ENCODE measurements at places on chromosomes 1 and 21.

DNA sequence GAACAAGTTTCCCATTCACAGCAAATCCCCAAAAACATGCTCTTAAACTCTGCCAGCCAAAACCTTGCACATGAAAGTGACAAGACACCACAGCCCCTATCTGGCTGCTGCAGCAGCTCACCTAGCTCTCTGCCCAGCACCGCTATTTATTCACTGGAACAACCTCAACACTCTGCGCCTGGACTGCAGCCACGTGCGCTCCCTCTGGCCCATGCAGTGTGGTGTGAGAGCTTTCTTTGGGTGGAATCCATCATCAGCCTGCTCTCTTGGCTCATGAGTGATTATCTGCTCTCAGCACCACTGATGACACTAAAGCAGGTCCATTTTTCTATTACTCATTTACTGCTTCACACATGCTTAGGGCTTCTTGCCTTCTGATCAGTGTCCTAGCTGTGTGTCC is 11.4 kb downstream of the KCNJ6 start:
- peak; percentile 91 for DNase-seq

GRCh38 chr1:32701951-32702598 is 495 bp downstream of the SYNC start:
- DNase-seq, result peak; percentile 25

DNA sequence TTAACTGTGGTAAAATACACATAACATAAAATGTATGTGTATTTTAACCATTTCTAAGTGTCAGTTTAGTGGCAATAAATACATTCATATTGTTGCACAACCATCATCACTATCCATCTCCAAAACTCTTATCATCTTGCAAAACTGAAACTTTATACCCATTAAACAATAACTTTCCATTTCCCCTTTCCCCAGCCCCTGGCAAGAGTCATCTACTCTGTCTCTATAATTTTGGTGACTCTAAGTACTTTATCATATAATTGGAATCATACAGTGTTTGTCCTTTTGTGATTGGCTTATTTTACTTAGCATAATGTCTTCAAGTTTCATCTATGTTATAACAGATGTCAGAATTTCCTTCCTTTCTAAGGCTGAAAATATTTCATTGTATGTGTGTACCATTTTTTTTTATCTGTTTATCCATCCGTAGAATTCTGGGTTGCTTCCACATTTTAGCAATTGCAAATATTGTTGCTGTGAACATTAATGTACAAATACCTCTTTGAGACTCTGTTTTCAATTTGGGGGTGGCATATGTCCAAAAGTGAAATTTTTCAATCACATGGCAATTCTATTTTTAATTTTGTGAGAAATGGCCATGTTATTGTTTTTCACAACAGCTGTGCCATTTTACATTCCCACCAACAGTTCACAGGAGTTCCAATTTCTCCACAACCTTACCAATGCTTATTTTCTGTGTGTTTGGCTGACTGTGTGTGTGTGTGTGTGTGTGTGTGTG is 153.9 kb upstream of the GORAB start:
- peak; percentile 73 for DNase-seq

- DNase-seq, result no peak
Measured at GRCh38 chr1:110111081-110111480, 1.2 kb upstream of the UBL4B start.

DNA sequence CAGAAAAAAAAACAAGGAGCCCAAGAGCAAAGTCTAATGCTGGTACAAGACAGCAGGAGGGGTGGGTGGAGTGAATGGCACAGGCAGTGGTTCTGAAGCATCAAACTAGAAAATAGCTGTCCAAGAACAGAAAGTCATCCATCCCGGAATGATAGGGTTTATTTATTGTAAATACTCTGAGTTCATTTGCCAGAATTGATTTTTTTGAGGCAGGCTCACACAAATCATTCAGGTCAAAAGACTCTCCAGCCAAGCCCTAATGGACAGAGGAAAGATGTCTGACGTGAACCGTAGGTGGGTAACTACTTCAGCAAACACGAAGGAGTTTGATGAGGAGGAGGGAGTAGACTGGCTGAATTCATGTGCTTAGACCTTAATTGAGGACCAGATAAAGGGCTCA is 13.8 kb upstream of the DISP1 start:
- no peak for DNase-seq

- DNase-seq, result no peak
Measured at GRCh38 chr1:58786184-58786926, 2.5 kb upstream of the JUN start.

DNA sequence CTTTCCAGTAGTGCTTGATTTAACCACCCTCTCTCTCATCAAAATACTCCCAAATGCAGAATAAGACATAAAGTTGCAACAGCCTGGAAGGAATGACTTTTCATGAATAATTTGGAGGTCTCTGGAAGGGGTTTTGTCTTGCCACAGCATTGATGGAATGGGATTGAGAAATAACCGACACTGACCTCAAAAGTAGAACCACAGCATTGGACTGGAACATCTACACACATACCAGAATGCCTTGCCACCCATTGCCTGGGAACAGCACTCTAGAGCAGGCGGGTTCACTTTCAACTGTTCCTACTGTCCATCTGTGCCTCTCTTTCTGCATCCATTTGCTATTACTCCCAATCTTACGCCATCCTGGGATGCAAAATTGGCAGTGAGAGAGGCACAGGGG is 149.1 kb upstream of the USP24 start:
- DNase-seq, result no peak

DNA sequence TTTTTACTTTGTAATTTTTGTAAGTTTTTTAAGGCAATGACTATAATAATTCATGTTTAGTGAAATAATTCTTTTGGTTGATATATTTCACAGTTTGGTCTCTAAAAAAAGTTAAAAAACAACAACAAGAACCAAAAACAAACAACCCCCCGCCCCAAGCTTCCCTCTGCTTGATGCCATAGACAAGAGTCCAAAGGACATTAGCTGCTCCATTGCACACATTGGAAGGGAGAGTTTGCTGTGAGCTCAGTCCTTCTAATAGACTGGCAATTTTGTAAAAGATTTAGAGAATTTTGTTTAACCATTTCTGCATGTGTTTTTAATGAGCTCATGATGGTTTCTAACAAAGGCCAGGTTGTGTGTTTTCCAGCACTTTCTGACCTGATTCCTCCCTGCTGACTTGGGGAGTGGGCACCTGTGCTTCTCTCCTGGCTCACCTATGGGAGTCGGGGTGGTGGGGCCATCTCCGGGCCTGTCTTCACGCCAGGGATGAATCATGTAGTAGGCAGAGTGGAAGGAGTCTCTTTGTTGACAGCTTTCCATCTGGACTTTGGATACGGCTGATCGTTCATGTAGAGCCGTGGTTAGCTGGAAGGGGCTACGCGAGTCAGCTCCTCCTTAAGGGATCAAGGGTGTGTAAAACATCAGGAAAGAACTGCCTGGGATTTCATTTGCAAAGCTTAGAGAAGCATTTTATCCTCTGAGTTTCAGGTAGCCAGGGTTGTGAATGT is 14.1 kb downstream of the ZBTB18 start:
- DNase-seq, result peak; percentile 88

DNA sequence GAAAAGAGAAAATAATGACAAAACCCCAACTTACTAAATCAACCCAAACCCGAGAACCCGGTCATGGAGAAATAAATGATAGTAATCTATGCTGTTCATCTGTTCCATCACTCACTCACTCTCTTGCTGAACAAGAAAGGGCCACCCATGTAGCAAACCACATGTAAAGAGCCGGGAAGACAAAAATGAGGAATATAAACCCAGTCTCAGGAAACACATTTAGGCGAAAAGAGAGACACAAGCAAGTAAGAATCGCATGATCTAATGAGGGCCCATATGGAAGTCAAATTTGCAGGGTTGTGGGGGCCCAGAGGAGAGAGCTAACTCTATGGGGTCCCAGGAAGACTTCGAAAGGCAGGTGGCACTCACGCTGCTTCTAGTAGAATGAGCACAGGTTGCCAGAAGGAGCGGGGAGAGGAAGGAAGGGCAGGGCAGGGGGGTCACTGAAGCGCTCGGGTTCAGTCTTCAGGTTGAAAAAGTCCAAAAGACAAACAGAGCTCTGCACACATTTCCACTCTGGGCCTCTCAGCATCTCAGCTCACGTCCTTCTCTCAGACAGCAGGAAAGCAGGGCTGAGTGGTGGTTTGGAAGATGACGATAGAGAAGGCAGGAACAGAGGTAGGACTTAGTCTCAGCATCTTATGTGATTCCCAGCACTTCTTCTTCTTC is 142.9 kb upstream of the KRTAP19-8 start:
- DNase-seq, result no peak

GRCh38 chr1:32291145-32291707 is 657 bp upstream of the HDAC1 start:
- DNase-seq, result no peak

- no peak for DNase-seq
Measured at GRCh38 chr1:217021956-217022355, 298.7 kb upstream of the ESRRG start.

DNA sequence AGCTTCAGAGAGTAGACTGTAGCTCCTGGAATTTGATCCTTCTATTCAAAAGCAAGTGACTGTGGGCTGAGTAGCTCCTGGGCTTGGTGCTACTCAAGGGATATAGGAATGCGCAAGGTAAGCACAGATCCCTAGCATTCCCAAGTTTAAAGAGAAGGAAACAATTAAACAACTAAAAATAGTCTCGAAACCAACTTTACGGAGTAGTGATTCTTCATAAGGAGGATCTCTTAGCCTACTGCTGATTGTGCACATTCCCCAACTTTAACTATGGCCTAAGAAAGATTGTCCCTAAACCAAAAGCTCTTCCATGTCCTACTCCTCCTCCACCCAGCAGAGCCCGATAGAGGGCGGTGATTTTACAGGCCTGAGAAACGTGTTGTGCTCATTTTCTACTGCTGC is 226.5 kb upstream of the CAMK1G start:
- no peak for DNase-seq

GRCh38 chr1:221072214-221072613 is 193.0 kb downstream of the HLX start:
- DNase-seq, result no peak

DNA sequence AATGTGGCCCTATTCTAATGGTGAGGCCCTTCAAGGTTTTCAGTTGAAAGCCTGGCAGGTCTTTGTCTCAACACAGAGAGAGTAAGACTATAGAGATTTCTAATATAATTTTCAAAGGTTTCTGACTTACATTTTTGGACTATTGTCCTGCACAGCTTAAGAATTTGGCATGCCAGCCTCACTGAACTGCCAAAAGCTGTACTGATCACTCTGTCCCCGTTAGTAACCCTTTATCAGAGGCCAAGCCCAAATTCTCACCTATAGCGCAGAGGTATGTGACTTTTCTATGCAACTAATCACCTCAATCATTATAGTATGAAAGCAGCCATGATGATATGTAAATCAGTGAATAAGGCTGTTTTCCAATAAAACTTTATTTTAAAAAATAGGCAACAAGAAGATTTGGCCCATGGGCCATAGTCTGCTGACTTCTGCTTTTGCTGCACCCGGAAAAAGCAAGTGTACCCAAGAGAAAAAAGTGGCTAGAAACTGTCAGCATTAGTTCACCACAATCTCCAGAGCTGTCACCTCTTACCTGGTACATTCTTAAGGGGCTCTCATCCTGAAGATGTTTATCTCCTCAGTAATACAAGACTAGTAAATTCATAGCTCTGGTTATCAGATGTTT is 85.4 kb downstream of the PIGK start:
- DNase-seq, result no peak

- no peak for DNase-seq
Measured at GRCh38 chr1:183226963-183227362, 40.9 kb downstream of the LAMC2 start.

DNA sequence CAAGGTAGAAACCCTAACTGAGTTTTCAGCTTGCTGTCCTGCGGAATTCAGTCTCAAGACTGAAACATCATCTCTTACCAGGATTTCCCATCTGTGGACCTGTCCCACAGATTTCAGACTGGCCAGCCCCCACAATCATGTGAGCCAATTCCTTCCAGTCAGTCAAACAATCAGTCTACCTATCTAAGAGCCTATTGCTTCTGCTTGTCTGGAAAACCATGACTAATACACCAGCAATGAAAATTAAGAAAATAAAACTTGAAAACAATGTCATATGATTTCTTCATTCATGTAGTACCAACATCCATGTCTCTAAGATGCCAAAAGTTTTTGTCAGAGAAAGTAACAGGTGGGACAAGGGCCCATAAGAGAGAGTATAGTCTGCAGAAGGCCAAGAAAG is 57.6 kb upstream of the CRB1 start:
- DNase-seq, result no peak

- no peak for DNase-seq
Measured at GRCh38 chr1:150560011-150560438, 10.8 kb downstream of the ADAMTSL4 start.

DNA sequence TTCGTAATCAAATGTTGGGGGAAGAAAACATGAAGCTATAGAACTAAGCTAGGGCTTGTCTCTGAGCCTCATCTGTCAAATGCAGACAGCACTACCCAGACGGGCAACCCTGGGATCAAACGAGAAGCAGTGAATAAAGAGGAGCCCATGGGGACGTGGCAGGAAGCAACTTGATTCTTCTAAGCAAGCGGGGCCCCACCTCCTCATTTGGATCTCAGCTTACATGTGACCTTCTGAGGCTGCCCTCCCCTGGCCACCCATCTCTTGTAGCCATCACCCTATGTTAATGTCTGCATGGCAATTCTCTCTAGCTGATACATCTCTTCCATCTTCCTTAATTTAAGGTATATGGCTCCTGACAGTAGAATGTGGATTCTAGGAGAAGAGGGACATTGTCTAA is 171.3 kb downstream of the IGSF21 start:
- no peak for DNase-seq

DNA sequence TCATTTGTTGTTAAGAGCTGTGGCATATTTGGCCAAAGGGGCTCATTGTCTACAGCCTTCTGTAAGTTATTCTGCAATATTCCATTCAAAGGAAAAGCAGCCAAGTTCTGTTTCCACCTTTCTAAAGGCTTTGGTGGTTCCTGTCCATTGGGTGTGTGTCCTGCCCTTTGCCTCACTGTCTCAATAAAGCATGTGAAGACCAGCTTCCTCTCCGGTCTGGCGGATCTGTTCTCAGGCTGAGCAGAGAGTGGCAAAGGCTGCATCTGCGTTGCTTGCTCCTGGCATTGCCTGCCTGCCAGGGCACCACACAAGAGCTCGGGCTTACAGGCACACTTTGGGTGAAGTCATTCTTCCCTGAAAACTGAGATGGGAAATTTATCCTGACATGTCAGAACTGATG is 34.9 kb downstream of the ST6GALNAC3 start:
- DNase-seq, result no peak
